ENCODE measurements at places on chromosomes 16 and 17. TPM values are rescaled to one million over a fixed set of nuclear protein-coding genes. Genes with fewer than 3 reads are reported as not detected.
A peak's percentile ranks its signal among the peaks of the same experiment; 100 is the strongest.

Gene LRRC36
- not detected for total RNA-seq

Gene STAT3
- 110 TPM for total RNA-seq

Gene ATAD5
- 0.75 TPM for total RNA-seq

Gene TAF1C
- total RNA-seq, result 68.7 TPM

Gene TPSG1
- total RNA-seq, result 41.0 TPM

Gene ZG16B
- 15.9 TPM for total RNA-seq

Gene C16orf89
- total RNA-seq, result not detected

Gene KRT25
- not detected for total RNA-seq

Gene CCDC40
- total RNA-seq, result 2.8 TPM

Gene ZPBP2
- total RNA-seq, result not detected

Gene LYRM9
- total RNA-seq, result 2.6 TPM

DNA sequence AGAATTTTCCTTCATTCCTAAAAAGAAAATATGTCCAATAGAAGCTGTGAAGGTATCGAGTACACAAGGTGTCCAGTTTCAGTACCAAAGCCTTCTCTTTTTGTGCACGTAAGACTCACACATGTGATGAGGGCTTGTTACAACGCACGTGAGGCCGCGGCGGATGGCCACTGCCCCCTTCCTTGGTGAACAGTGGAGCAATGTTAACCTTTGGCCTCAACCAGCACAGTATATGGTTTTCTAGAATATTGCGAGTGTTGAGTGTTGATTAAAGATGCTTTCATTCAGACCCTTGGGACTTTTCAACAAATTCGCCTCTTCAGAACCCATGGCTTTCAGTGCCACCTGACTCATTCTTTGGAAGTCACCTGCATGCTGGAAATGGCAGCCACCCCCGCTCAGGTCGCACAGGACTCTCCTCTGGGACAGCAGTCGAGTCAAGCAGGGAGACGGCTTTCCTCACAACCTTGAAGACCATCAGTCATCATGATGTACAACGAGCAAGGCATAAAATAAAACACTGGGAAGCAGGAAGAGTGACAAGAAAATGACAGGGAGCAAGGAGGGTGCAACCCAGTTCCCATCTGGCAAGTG lies 14.5 kb downstream of the MAP1LC3B start:
- DNase-seq, result no peak

DNA sequence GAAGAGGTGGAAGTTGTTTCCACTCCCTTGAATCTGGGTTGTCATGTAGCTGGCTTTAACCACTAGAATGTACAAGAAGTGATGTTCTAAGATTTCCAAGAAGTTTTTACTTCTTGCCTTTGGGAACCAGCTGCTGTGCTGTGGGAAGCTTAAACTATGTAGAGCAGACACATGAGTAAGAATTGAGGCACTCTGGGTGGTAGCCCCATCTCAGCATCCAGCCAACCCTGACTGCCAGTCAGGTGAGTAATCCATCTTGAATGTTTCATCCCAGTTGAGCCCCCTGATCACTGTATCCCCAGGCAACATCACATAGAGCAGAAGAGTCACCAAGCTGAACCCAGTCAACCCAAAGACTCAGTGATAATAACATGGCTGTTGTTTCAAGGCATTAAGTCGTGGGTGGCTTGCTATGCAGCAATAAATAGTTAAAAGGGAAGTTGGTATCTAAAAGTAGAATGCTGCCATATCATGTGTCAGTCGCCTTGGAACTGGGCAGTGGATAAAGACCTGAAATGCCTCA lies 62.8 kb upstream of the GPR139 start:
- DNase-seq, result no peak

- DNase-seq, result no peak
Observed at GRCh38 chr17:15965528-15965927, 20.6 kb downstream of the ADORA2B start.

GRCh38 chr16:61569028-61569427 lies 467.2 kb downstream of the CDH8 start:
- no peak for DNase-seq

DNA sequence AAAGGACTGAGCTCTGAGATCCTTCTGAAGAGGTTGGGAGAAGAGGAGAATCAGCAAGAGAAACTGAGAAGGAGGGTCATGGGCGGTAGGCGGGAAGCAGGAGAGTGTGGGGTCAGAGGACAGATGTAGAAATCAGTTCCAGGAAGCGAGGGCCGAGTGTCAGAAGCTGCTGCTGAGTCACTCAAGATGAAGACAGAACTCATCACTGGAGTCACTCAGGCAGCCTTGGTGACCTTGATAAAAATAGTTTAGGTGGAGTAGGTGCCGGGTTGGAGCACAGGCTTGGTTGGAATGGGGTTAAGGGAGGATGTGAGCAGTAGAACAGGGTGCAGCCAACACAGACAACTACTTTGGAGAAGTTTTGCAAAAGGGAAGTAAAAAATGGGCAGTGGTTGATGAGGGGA lies 6.1 kb upstream of the ITGAM start:
- peak; percentile 13 for DNase-seq

- DNase-seq, result no peak
Observed at GRCh38 chr17:36942631-36943125, 5.4 kb downstream of the LHX1 start.

GRCh38 chr16:85112364-85112763 lies at the start of gene CIBAR2:
TSS of gene CIBAR2 (minus strand) at chr16:85112472. CDS start at chr16:85112352, 120 bp downstream.
- DNase-seq, result no peak

GRCh38 chr17:7716901-7717755 lies at the start of gene DNAH2:
TSS of gene DNAH2 (plus strand) at chr17:7717744. CDS start at chr17:7719735, 1,991 bp downstream.
- peak; percentile 78 for DNase-seq

DNA sequence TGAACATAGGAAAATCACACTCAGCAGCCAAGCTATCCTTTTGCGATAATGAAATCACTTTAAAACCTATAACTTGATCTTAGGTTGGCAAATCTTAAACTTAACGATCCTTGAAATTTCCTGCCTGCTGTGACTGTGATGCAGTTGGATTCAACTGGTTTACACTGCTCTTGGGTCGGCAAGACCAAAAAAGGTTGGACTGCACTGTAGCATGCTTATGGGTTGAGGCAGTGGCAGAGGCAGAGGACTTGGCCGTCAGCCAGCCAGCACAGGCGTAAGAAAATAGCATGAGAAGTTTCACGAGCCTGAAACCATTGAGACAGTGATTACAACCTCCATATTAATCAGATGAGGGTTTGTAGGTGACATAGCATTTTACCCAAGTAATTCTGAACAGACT lies 21.4 kb downstream of the WSB1 start:
- DNase-seq, result peak; percentile 80
